CD4-positive, alpha-beta memory T cell (primary cell): ENCODE measurements at places on chromosomes 6 and 20. TPM values are rescaled to one million over a fixed set of nuclear protein-coding genes. Genes with fewer than 3 reads are reported as not detected.

ECT2L gene
- total RNA-seq = not detected

OR2J3 gene
- not detected for total RNA-seq

SDHAF4 gene
- total RNA-seq = 12.3 TPM

GRCh38 chr6:79089552-79090404 lies 11.7 kb upstream of the PHIP start:
- no peak for DNase-seq

UST gene
- 7.0 TPM for total RNA-seq

GRCh38 chr20:13009682-13010406 lies 1.1 kb downstream of the SPTLC3 start:
- no peak for DNase-seq

- DNase-seq = no peak
These were observed 55.5 kb downstream of the REV3L start for GRCh38 chr6:111427341-111428116.

CDH22 gene
- not detected for total RNA-seq
